A549 treated with Hydrocortisone at 1 μM for 4 hours (cell line): ENCODE measurements at places on chromosomes 12 and 14. TPM values are rescaled to one million over a fixed set of nuclear protein-coding genes. Genes with fewer than 3 reads are reported as not detected.

The MSRB3 gene
- 21.6 to 25.3 TPM (median 22.1 TPM) in 5 replicates for total RNA-seq

The GON7 gene
- 14.1 to 16.7 TPM (median 14.7 TPM) in 5 replicates for total RNA-seq

The NRXN3 gene
- 0.55 to 1.4 TPM (median 0.94 TPM) in 5 replicates for total RNA-seq

The IRAK3 gene
- total RNA-seq, result 0.77 to 1.5 TPM (median 1.2 TPM) in 5 replicates

The C12orf54 gene
- not detected in 5 replicates for total RNA-seq

The KRT77 gene
- not detected in 5 replicates for total RNA-seq

The KRT78 gene
- total RNA-seq, result 0.07 to 0.45 TPM (median 0.25 TPM) in 4 of 5 replicates, not detected in the other

The CCDC177 gene
- 0.02 to 0.06 TPM (median 0.04 TPM) in 4 of 5 replicates, not detected in the other for total RNA-seq

The RPS26 gene
- total RNA-seq, result 493 to 887 TPM (median 760 TPM) in 5 replicates

The RBP5 gene
- not detected in 5 replicates for total RNA-seq

The FAM90A1 gene
- 0.09 to 0.31 TPM (median 0.18 TPM) in 5 replicates for total RNA-seq

The P2RX2 gene
- total RNA-seq, result not detected in 5 replicates

The NGB gene
- not detected in 5 replicates for total RNA-seq

The CCDC184 gene
- 2.5 to 3.5 TPM (median 2.8 TPM) in 5 replicates for total RNA-seq

The CRADD gene
- 10.1 to 14.1 TPM (median 10.3 TPM) in 5 replicates for total RNA-seq

The KERA gene
- total RNA-seq, result not detected in 5 replicates

The KLRC1 gene
- total RNA-seq, result not detected in 5 replicates

The TTC7B gene
- 15.4 to 23.9 TPM (median 18.6 TPM) in 5 replicates for total RNA-seq

The VDR gene
- 2.5 to 3.4 TPM (median 3.0 TPM) in 5 replicates for total RNA-seq

The GPD1 gene
- 0.13 to 0.38 TPM (median 0.18 TPM) in 5 replicates for total RNA-seq

The ISM2 gene
- 0.39 to 0.58 TPM (median 0.49 TPM) in 5 replicates for total RNA-seq

The CCDC196 gene
- total RNA-seq, result not detected in 5 replicates

The TUBA1C gene
- 1,549 to 2,166 TPM (median 1,667 TPM) in 5 replicates for total RNA-seq

The CEP170B gene
- total RNA-seq, result 21.6 to 26.6 TPM (median 22.6 TPM) in 5 replicates

The CMA1 gene
- total RNA-seq, result not detected in 5 replicates

The GPR135 gene
- 0.70 to 1.1 TPM (median 0.87 TPM) in 5 replicates for total RNA-seq

The TSPAN11 gene
- 0.01 to 0.11 TPM (median 0.08 TPM) in 5 replicates for total RNA-seq

The FAM181A gene
- total RNA-seq, result not detected in 5 replicates

The CFL2 gene
- 98.3 to 121 TPM (median 116 TPM) in 5 replicates for total RNA-seq

The LRIG3 gene
- 3.3 to 5.8 TPM (median 4.3 TPM) in 5 replicates for total RNA-seq

The INHBC gene
- 0.05 TPM in 1 of 5 replicates, not detected in the others for total RNA-seq

The SLC4A8 gene
- total RNA-seq, result 1.1 to 1.5 TPM (median 1.3 TPM) in 5 replicates

The CACNA2D4 gene
- total RNA-seq, result not detected in 5 replicates

The CLEC2A gene
- not detected in 5 replicates for total RNA-seq

The DAO gene
- not detected in 5 replicates for total RNA-seq

The ADAMTS20 gene
- total RNA-seq, result not detected in 5 replicates

The DGKA gene
- 19.0 to 23.5 TPM (median 21.9 TPM) in 5 replicates for total RNA-seq

The KLHL33 gene
- 0.01 TPM in 1 of 5 replicates, not detected in the others for total RNA-seq

The TPPP2 gene
- total RNA-seq, result not detected in 5 replicates

The PTPN21 gene
- 7.1 to 9.7 TPM (median 9.0 TPM) in 5 replicates for total RNA-seq

The KLRC3 gene
- 0.16 to 0.24 TPM (median 0.17 TPM) in 3 of 5 replicates, not detected in the others for total RNA-seq

The POTEM gene
- total RNA-seq, result not detected in 5 replicates

The CLEC9A gene
- total RNA-seq, result not detected in 5 replicates

The TMEM260 gene
- 3.9 to 5.1 TPM (median 4.6 TPM) in 5 replicates for total RNA-seq

The CLEC14A gene
- total RNA-seq, result not detected in 5 replicates

The CLEC4D gene
- total RNA-seq, result not detected in 5 replicates

The FSCB gene
- total RNA-seq, result not detected in 5 replicates

The ENDOU gene
- total RNA-seq, result 0.05 TPM in 2 of 5 replicates, not detected in the others

The KCNA5 gene
- not detected in 5 replicates for total RNA-seq

The PCED1B gene
- total RNA-seq, result 17.2 to 21.4 TPM (median 18.9 TPM) in 5 replicates

The DDX47 gene
- total RNA-seq, result 74.8 to 98.7 TPM (median 79.8 TPM) in 5 replicates

The UBE2N gene
- 153 to 182 TPM (median 158 TPM) in 5 replicates for total RNA-seq

The A2ML1 gene
- not detected in 5 replicates for total RNA-seq

The KCNJ8 gene
- 0.22 to 0.47 TPM (median 0.32 TPM) in 5 replicates for total RNA-seq

The CABP1 gene
- 0.10 to 0.32 TPM (median 0.29 TPM) in 5 replicates for total RNA-seq

The NRIP2 gene
- total RNA-seq, result not detected in 5 replicates

The TPH2 gene
- total RNA-seq, result 0.10 TPM in 1 of 5 replicates, not detected in the others
